ENCODE measurements at places on chromosomes 7 and 10. TPM values are rescaled to one million over a fixed set of nuclear protein-coding genes. Genes with fewer than 3 reads are reported as not detected.
A peak's percentile ranks its signal among the peaks of the same experiment; 100 is the strongest.

GIMAP8 gene
- 12.0 TPM for polyA plus RNA-seq

C10orf105 gene
- polyA plus RNA-seq: 0.18 TPM

AQP1 gene
- not detected for polyA plus RNA-seq

CAV1 gene
- not detected for polyA plus RNA-seq

SYCE1 gene
- 0.12 TPM for polyA plus RNA-seq

CCDC3 gene
- not detected for polyA plus RNA-seq

SPRN gene
- polyA plus RNA-seq: not detected

ASAH2 gene
- polyA plus RNA-seq: not detected

FAM13C gene
- polyA plus RNA-seq: not detected

AZGP1 gene
- not detected for polyA plus RNA-seq

NDUFB8 gene
- 419 TPM for polyA plus RNA-seq

TMEM236 gene
- not detected for polyA plus RNA-seq

LRGUK gene
- polyA plus RNA-seq: 0.05 TPM

DNA sequence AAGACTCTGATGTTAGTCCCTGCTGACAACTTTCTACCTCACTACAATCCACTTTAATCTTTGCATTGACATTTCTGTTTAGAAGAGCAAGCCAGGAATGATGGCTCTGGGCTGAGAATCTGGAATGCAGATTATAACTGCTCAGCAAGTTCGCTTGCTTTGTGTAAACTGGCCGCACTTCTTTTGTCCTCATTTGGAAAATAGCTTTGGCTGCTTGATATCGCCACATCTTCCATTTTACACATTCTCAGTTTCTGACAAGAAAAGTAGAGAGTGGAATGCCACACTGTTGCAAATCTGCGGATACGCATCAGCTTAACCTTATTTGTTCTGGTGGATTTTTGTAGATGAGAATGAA lies 429.8 kb downstream of the KCNMA1 start:
- DNase-seq: no peak

DNA sequence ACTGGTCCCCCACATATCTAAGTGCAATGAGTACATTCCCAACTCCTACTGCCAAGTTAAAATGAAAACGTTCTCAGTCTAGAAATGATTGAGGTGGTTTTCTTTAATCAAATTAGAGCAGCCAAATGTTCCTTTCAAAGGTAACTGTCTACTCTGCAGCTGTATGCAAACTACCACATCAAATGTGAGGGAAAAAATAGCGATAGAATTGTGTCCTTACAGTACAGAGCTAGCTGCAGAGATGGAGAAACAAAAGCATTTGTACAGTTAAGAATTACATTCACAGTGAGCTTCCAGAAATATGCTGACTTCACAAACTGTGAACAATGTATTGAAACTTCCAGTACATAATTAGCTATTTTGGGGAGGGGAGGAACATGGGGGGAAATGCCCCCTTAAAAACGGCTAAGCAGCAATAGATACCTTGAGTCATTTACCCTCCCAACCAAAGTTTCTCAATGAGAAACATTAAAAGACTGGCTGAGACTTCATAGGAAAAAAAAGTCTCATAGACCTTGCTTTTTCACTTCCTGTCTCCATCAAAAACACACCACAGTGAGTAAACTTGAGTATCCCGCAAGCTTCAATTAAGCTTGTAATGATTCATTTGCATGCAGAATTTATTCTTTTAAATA lies 22.9 kb downstream of the CDK6 start:
- no peak for DNase-seq

- DNase-seq: no peak
Observed at GRCh38 chr10:51007781-51008180, 66.5 kb upstream of the PRKG1 start.

DNA sequence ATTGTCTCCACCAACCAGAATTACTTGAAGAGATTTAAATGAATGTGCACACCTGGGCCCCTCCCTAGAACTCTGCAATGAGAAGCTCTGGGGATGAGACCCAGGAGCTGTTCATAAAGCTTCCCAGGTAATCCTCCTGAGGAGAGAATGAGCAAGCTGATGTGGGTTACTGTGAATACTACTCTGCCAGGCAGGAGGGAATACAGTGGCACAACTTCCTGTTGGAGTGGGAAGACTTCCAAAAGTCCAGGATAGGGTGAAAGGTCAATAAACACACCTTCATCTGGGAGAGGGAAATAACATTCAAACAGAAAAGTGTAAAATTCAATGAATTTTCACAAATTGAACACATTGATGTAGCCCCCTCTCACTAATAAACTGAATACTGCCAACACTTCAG lies 351.4 kb downstream of the ABCA13 start:
- no peak for DNase-seq

DNA sequence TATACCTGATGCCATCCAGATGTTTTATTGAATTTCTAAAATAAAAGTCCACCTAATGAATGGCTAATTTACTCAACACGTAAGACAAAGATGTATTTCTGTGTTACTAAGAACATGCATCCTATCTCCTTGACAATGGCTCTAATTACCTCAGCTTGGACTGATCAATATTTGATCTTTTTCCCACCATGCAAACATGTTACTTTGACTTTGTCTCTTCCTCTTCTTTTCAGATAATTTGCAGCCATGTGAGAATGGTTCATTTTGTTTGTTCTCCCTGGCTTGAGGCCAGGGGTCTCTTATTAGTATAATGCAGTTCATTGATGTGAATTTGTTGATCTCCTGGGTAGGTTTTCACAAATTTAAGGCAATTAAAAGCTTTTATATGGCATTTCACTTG lies 302.1 kb downstream of the ADK start:
- no peak for DNase-seq

GRCh38 chr10:85995791-85996190 lies 370.8 kb downstream of the GRID1 start:
- DNase-seq: no peak

DNA sequence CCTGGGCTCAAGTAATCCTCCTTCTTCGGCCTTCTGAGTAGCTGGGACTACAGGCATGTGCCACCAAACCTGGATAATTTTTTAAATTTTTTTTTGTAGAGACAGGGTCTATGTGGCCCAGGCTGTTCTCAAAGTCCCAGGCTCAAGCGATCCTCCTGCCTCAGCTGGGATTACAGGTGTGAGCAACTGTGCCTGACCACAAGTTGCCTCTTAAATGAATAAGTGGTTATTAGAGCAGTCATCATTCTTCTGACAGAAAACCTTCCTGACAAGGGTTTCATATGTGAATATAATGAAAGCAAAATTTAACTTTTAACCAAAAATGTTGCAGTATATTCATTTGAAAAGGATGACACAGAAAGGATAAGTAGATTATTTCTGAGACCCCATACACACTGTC lies 532.5 kb downstream of the GRM8 start:
- DNase-seq: no peak

GRCh38 chr7:77289387-77289786 lies 89.8 kb upstream of the FGL2 start:
- no peak for DNase-seq

- DNase-seq: no peak
Observed at GRCh38 chr7:30091491-30091912, 43.3 kb upstream of the MTURN start.

DNA sequence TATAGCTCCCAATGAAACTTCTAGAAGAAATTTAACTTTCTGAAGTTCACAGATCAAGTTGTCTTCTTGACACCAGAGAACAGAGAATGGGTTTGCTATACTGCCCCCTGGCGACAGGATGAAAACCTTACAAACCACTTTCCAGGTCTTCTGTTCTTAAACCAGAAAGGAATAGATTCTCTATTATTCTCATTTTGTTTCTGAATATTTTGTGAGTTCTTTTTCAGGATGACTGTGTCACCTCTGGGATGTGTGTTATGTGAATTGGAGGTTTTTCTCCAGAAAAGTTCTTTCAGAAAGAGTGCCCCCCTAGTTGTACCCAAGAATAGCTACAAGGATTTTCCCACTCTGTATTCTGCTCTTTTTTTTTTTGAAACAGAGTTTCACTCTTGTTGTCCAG lies 6.3 kb downstream of the IFT22 start:
- peak; percentile 28 for DNase-seq

GRCh38 chr7:20343205-20343604 lies 12.5 kb downstream of the ITGB8 start:
- no peak for DNase-seq

- no peak for DNase-seq
Observed at GRCh38 chr7:128271942-128272481, 30.9 kb downstream of the LEP start.

DNA sequence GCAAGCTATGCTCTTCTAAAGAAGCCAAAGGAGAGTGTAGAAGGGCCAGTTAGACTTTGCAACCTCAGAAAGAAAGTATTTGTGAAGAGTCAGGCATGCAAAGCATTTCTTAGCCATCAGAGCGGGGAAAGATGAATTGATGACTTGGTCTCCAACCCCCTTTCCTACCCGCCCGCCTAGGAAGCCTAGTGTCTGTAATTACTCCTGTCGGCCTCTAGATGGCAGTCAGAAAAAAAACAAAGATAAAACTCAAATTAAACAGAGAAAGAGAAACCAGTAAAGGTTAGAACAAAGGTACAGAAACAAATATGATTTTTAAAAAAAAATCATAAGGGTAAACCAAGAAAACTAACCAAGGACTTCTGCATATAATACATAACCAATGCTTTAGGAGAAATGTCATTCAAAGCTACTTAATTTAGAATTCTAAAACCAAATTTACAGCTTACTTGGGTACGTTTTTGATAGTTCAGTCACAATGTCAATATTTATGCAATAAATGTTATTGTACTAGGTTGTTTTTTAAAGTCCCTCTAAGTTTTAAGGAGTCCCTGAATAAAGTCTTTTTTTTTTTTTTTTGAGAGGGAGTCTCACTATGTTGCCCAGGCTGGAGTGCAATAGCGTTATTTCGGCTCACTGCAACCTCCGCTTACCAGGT lies 97.6 kb downstream of the LYZL1 start:
- peak; percentile 8 for DNase-seq

DNA sequence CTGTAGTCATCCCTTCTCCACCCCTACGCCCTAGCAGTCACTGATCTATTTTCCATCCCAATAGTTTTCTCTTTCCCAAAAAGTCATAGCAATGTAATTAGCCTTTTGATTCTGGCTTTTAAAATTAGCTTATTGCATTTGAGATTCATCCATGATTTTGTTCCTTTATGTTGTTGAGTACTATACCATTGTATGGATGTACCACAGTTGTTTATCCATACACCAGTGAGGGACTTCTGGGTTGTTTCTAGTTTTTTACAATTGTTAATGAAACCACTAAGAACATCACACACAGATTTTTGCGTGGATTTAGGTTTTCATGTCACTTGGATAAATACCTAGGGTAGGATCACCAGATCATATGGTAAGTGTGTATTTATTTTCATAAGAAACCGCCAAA lies 16.1 kb downstream of the FHIP2A start:
- DNase-seq: no peak

GRCh38 chr10:30057894-30058556 lies 1.4 kb downstream of the JCAD start:
- no peak for DNase-seq

DNA sequence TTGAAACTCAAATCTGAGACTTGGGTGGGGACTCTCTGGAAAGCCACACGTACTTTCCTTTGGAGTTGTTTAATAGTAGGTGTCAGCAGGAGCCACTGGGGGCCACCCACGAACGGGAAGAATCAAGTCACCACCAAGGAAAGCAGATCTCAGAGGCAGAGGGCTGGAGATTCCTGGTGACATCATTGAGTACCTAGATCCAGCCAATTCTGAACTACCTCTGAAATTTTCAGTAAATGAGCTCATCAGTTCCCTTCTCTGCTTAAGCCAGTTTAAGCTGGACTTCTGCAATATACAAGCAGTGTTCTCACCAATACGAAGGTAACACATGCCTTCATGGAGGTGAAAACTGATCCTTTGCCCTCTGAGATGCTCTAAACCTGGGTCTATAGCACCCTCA lies 99.3 kb upstream of the SORCS3 start:
- no peak for DNase-seq

GRCh38 chr7:127911968-127912511 lies 119.2 kb downstream of the LRRC4 start:
- DNase-seq: no peak

DNA sequence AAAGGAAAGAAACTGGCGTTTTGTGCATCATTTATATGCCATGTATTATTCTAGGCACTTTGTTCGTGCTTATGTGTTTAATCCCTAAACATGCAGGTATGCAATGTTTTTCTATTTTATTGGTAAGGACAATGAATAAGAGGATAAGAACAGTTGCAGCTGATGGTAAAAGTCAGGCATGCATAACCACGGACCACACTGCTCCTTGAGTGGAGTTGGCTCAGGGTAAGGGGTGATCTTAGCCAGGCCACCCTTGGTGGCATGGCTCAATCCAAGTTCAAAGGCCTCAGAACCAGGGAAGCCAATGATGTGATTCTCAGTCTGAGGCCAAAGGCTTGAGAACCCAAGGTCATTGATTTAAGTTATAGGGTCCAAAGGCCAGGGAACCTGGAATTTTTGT lies 1068.1 kb downstream of the NRG3 start:
- no peak for DNase-seq

DNA sequence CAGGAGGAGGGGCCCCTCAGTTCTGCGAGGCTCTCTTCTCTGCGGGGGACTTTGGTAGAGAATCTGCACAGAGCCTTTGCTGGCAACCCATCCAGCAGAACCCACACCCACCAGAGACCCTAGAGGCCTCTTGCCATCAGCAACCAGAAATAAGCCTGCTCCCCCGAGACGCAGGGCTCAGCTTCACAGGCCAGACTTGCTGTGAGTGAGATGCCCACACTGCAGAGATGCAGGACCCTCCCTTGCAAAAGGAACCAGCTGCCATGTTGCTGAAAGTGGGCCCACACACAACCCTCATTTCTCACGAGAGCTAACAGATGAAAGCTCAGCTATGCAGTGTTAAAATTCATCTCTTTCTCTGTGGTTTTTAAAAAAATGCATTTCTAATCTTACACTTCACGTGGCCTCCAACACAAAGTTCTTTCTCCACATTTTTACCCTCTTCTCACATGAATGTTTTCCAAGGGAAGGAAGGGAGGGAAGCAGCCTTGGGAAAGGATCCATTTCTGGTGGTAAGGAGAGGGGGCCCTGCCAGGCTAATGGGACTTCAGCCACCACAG lies 171.6 kb downstream of the CCDC3 start:
- no peak for DNase-seq

GRCh38 chr10:132030898-132031463 lies 34.8 kb upstream of the JAKMIP3 start:
- DNase-seq: no peak

GRCh38 chr7:76054123-76055120 lies 6.5 kb downstream of the MDH2 start:
- peak; percentile 29 for DNase-seq

DNA sequence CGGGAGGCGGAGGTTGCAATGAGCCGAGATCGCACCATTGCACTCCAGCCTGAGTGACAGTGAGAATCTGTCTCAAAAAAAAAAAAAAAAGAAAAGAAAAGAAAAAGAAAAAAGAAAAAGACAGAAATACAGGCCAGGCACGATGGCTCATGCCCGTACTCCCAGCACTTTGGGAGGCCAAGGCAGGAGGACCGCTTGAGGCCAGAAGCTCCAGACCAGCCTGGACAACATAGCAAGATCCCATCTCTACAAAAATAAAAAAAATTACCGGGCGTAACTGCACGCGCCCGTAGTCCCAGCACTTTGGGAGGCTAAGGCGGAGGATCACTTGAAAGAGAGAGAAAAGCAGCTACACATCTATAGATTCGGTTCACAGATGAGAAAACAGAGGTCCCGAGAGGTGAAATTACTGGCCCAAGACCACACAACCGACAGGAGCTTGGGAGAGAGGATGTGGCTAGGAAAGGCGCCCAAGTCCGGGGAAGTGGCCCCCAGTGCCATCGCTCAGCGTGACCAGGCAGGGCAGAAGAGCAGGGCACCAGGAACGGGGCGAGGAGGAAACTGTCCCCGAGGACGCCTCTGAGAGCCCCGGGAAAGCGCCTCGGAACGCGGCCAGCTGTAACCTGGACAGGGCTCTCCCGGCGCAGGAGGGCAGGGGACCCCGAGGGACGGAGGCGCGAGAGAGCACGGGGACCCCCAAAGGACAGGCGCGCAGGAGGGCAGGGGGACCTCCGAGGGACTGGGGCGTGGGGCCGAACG lies 612 bp downstream of the SNX8 start:
- no peak for DNase-seq

Measured in CD14-positive monocyte (primary cell).